Activated CD4-positive, alpha-beta memory T cell treated with anti-CD3 and anti-CD28 coated beads for 36 hours (primary cell): ENCODE measurements at places on chromosomes 5 and 9. TPM values are rescaled to one million over a fixed set of nuclear protein-coding genes. Genes with fewer than 3 reads are reported as not detected.

GRCh38 chr5:60883229-60883628 lies 39.2 kb upstream of the ELOVL7 start:
- no peak overlapping the region for H3K27ac ChIP-seq
- no peaks in the 10 kb centered on the region for H3K27me3 ChIP-seq
- no peaks in the 10 kb centered on the region for H3K4me1 ChIP-seq
- no peak overlapping the region for H3K4me3 ChIP-seq
- no peak for DNase-seq

DNA sequence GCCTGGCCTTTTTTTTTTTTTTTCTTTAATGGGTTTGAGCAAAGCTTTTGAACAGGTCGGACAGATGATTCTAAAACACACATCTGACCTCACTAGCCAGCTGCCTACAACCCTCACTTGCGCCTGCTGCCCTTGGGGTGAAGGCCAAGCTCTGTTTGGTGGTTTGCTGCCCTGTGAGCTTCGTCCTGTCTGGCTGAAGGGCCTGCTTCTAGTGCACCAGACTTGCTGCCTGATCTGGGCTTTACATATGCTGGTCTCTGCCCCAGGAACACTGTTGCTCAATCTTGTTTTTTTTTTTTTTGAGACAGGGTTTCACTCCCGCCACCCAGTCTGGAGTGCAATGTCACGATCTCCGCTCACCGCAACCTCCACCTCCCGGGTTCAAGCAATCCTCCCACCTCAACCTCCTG lies 16.4 kb upstream of the DOLPP1 start:
- no peak overlapping the region for H3K27ac ChIP-seq
- peaks cover 10% of the 10 kb centered on the region for H3K36me3 ChIP-seq
- H3K4me1 ChIP-seq, result peaks cover 7% of the 10 kb centered on the region

- H3K27ac ChIP-seq, result no peak overlapping the region
- no peaks in the 10 kb centered on the region for H3K27me3 ChIP-seq
- DNase-seq, result no peak
- H3K36me3 ChIP-seq, result no peaks in the 10 kb centered on the region
These were observed 75.0 kb downstream of the NR6A1 start for GRCh38 chr9:124696101-124696500.

- H3K4me1 ChIP-seq, result peaks cover 72% of the 10 kb centered on the region
- peaks cover 48% of the 10 kb centered on the region for H3K36me3 ChIP-seq
- DNase-seq, result no peak
These were observed 32.8 kb upstream of the SUSD3 start for GRCh38 chr9:93025736-93026135.

GRCh38 chr5:16427587-16427986 lies 38.0 kb downstream of the ZNF622 start:
- H3K27ac ChIP-seq, result no peak overlapping the region
- H3K4me3 ChIP-seq, result no peak overlapping the region
- H3K27me3 ChIP-seq, result peaks cover 8% of the 10 kb centered on the region

DNA sequence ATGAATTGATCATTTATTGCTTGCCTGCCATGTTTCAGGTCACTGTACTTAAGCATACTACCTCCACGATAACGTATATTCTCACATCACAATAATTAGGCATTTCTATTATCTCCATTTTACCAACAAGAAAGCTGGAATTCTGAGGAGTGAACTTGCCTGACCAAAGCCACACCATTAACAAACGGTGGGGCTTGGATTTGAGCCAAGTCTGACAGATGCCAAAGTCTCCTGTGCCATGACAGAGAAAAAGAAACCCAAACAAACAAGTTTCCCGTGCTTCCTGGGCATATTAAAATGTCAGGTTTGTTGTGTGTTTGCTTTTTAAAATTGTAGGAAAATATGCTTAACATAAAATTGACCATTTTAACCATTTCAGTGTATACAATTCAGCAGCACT lies 40.8 kb upstream of the KCNV2 start:
- H3K27me3 ChIP-seq, result peaks cover 3% of the 10 kb centered on the region
- no peak overlapping the region for H3K4me3 ChIP-seq
- no peak overlapping the region for H3K27ac ChIP-seq
- no peaks in the 10 kb centered on the region for H3K36me3 ChIP-seq
- no peaks in the 10 kb centered on the region for H3K4me1 ChIP-seq

DNA sequence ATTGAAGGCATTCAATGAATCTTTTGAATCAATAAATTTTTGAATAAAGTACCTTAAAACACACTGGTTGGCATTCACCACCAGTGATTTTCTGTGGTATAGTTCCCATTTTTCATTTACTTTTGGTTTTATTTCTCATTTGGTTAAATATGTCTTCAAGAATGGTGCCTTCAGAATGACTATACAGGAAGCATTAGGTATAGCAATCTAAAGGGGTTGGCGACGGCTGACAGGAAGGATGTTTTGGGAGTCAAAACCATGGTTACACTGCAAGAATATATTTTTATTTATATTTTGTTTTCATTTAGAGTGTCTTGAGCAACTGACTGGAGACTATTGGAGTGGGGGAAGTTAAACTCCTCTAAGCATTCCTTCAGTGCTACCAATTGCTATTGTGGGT lies 235.7 kb downstream of the HTR1A start:
- no peak overlapping the region for H3K27ac ChIP-seq
- no peak for DNase-seq
- no peaks in the 10 kb centered on the region for H3K4me1 ChIP-seq
- no peak overlapping the region for H3K4me3 ChIP-seq
- H3K27me3 ChIP-seq, result no peaks in the 10 kb centered on the region

DNA sequence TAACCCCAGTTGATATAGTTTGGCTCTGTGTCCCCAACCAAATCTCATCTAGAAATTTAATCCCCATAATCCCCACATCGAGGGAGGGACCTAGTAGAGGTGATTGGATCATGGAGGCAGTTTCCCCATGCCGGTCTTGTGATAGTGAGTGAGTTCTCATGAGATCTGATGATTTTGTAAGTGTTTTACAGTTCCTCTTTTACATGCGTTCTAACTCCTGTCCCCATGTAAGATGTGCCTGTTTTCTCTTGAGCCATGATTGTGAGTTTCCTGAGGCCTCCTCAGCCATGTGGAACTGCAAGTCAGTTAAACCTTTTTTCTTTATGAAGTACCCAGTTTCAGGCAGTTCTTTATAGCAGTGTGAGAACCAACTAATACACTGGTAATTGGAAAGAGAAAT lies 73.6 kb downstream of the CDH12 start:
- no peaks in the 10 kb centered on the region for H3K4me1 ChIP-seq
- DNase-seq, result no peak
- H3K27me3 ChIP-seq, result no peaks in the 10 kb centered on the region
- no peak overlapping the region for H3K4me3 ChIP-seq
- H3K27ac ChIP-seq, result no peak overlapping the region
- H3K36me3 ChIP-seq, result no peaks in the 10 kb centered on the region

DNA sequence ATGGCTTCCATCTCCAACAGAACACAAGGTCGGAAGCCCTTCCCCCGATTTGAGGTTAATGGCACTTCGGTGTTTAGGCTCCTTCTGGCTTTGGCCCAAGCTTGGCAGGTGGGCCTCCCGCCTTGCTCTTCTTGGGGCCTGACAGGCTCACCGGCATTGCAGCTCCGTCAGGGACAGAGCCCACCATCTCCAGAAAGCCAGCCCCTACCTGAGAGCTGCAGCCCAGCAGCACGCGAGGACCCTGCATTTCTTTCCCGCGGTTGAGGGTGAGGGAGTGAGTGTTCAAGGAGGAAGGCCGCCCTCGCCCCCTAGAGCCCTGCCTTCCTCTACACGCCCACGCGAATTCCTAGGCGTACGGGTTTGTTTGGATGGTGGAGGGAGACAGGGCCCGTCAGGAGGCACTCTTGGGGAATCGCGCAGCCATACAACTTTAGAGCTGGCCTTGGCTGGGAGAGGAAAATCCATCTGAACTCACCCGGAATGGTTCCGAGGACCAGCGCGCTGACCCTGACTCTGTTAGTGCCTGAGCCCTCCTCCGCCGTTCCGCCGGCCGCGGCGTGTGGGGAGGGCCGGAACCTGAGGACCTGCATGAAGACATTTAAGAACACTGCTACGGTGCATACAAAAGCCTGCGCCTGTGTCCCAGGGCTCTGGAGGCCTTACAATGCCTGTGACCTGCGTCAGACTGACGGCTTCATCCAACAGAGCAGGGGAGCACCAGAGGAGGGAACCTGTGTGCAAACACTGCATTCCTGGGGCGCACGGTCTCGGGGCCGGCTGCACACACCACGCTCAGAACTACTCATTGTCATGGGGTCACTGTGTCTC lies 73.8 kb downstream of the MRPL36 start:
- peaks cover 2% of the 10 kb centered on the region for H3K27me3 ChIP-seq
- no peaks in the 10 kb centered on the region for H3K36me3 ChIP-seq
- H3K4me1 ChIP-seq, result peaks cover 6% of the 10 kb centered on the region
- H3K27ac ChIP-seq, result no peak overlapping the region

GRCh38 chr5:143129203-143129602 lies 274.3 kb downstream of the NR3C1 start:
- no peak overlapping the region for H3K27ac ChIP-seq
- H3K4me3 ChIP-seq, result no peak overlapping the region
- no peak for DNase-seq
- H3K27me3 ChIP-seq, result no peaks in the 10 kb centered on the region
- peaks cover 6% of the 10 kb centered on the region for H3K4me1 ChIP-seq
- peaks cover under 1% of the 10 kb centered on the region for H3K36me3 ChIP-seq

DNA sequence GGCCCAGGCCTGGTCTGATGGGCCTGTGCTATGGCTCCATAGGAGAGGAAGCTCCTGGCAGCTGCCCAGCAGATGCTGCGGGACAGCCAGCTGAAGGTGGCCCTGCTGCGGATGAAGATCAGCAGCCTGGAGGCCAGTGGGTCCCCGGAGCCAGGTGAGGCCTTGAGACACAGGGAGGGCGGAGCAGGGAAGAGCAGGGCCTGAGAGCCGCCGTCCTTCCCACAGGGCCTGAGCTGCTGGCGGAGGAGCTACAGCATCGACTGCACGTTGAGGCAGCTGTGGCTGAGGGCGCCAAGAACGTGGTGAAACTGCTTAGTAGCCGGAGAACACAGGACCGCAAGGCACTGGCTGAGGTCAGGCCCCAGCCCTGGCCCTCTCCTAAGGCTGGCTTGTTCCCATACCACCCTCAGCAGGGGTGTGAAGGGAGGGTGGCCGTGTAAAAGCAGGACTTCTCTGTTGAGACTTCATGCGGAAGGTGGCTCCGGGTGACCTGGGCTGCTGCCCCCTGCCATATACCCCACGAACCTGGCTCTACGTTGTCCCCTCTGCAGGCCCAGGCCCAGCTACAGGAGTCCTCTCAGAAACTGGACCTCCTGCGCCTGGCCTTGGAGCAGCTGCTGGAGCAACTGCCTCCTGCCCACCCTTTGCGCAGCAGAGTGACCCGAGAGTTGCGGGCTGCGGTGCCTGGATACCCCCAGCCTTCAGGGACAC lies 4.5 kb downstream of the PKN3 start:
- no peaks in the 10 kb centered on the region for H3K27me3 ChIP-seq
- no peaks in the 10 kb centered on the region for H3K36me3 ChIP-seq
- H3K27ac ChIP-seq, result no peak overlapping the region
- H3K4me1 ChIP-seq, result peaks cover 7% of the 10 kb centered on the region
- no peak for DNase-seq

- no peak for DNase-seq
- H3K36me3 ChIP-seq, result no peaks in the 10 kb centered on the region
These were observed 5.3 kb downstream of the SGCD start for GRCh38 chr5:156332245-156332644.

- H3K27me3 ChIP-seq, result no peaks in the 10 kb centered on the region
- peaks cover 13% of the 10 kb centered on the region for H3K36me3 ChIP-seq
- no peak for DNase-seq
- H3K27ac ChIP-seq, result peak overlapping the region; percentile 92
- H3K4me1 ChIP-seq, result peaks cover 77% of the 10 kb centered on the region
- peak overlapping the region; percentile 73 for H3K4me3 ChIP-seq
These were observed 7.4 kb downstream of the KLF9 start for GRCh38 chr9:70407081-70407503.

The SNX30 gene
- total RNA-seq, result 4.8 TPM

The TAF1L gene
- not detected for total RNA-seq

The IL13 gene
- 14.9 TPM for total RNA-seq

The PDE6A gene
- not detected for total RNA-seq

The OR1J2 gene
- total RNA-seq, result not detected

The TXNDC15 gene
- 29.6 TPM for total RNA-seq
